Foreskin keratinocyte (primary cell): ENCODE measurements at places on chromosomes 4 and X. TPM values are rescaled to one million over a fixed set of nuclear protein-coding genes. Genes with fewer than 3 reads are reported as not detected.

The TSPAN6 gene
- polyA plus RNA-seq: 14.5 and 16.2 TPM in 2 replicates

The GIMD1 gene
- polyA plus RNA-seq: not detected in 2 replicates

The FAM149A gene
- polyA plus RNA-seq: 0.39 and 0.50 TPM in 2 replicates

The MAGEA2 gene
- polyA plus RNA-seq: not detected in 2 replicates

The IL2RG gene
- 0.16 and 0.17 TPM in 2 replicates for polyA plus RNA-seq

The EFHC2 gene
- 0.16 and 0.18 TPM in 2 replicates for polyA plus RNA-seq

DNA sequence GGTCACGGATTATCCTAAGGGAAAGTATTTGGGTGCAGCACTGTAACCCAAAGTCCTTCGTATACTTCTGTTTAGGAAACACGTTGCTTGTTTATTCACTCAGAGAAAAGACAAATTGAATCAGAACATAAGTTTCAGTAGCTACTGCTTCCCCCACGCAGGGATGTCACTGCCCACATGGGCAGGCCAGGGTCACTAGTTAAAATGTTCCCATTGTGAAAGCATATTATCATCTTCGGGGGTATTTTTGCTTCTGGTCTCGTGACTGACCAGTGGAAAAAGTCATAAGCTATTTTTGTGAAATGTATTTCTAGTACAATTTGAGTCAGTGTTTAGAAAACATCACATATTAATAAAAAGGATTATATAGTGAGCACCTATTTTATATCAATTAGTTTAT, 377.8 kb downstream of the PCDH7 start:
- no peak for DNase-seq

GRCh38 chrX:11409957-11410356, 116.7 kb downstream of the AMELX start:
- no peak for DNase-seq

DNA sequence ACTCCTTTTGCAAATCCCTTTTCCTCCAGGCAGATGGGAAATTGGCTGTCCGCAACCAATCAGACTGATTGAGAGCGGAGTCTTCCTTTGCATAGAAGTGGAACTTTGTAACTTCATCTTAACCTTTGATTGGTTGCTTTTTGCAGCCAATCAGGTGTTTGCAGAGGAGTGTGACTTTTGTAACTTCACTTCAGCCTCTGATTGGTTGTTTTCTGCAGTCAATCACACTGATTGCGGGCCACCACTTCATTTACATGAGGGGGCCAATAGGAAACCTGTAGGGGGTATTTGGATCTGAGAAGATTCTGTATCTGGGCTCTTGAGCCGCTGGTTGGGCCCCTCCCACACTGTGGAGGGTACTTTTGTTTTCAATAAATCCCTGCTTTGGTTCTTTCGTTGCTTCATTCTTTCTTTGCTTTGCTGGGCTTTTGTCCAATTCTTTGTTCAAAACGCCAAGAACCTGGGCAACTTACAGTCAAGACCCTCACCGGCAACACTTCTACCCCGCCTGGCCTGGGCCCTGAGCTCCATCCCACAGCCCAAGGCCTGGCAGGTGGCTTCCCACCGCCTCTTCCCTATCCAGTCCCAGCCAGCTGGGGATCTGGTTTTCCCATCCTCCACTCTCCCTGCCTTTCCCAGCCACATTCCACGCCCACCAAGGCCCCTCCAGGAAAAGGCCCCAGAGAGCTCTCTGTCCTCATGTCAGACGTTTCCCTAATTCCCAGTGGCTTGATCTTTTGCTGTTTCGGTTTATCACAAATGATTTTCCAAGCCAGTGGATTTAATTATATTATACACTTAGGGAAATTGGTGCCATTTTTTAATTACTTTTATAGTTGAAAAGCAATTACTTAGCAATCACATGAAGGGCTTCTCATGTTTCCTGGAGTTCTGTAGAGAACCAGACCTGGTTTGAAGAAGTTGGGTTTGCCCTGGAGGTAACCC, 110.2 kb upstream of the STX18 start:
- no peak for DNase-seq

DNA sequence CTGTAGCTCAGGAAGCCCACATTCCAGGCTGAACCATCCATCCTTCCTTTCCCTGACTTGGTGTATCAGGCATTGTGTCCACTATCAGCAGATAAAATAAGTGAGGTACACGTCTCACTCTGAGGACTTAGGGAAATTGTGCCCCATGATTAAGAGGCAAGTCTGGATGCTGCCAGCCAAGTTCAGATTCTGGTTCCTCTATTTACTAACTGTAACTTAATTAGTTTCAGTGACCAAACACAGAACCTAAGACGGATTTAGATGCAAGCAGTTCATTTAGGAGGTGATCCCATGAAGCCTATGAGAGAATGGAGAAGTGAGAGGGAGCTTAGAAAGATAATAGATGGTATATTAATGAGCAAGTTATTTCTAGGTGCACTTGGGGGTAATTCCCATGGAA, 56.6 kb upstream of the PACRGL start:
- no peak for DNase-seq

- no peak for DNase-seq
Observed at GRCh38 chr4:120691536-120691935, 231.0 kb downstream of the PRDM5 start.

- DNase-seq: no peak
Observed at GRCh38 chrX:131795442-131796229, 227.5 kb upstream of the STK26 start.

DNA sequence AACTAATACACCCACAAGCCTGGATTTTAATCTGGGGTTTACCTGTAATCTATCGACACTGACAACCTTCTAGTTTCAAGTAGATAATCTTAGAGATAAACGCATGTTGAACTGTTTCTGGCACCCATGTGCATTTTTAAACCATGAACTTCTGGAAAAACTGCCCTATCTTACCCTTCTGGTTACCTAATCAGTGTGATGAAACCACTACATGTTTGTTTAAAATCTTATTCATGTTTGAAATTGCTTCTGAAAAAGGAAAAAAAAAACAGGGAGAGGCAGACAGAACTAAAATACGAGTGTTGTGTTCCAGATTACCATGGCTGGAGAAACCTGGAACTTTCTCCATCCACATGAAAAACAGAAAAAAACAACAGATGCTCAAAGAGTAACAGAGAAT, 139.3 kb downstream of the MID1IP1 start:
- no peak for DNase-seq

DNA sequence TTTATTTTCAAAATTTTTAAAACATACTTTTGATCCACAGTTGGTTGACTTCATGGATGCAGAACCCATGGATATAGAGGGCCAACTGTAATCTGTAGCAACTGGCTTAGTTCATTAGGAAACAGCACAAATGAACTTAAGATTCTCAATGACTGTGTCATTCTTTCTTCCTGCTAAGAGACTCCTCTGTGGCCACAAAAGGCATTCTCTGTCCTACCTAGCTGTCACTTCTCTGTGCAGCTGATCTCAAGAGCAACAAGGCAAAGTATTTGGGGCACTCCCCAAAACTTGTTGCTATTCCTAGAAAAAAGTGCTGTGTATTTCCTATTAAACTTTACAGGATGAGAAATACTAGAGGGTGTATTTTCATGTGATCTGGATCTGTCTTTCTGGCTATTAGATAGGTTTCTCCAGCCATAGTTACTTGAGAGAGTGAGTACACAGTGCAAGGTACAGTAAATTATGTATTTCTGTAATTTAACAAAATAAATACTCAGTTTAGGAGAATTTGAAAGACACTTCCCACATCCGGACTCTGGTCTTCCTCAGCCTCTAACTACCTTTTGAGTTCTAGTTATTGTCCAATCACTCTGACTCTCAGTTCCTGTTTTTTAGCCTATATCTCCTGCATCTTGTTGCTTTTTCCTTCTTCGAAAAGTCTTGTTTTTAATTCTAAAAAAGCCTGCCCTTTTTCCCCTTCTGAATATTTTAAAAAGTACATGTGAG, 21.8 kb downstream of the TLR2 start:
- no peak for DNase-seq

GRCh38 chr4:101232074-101232776, 115.1 kb downstream of the PPP3CA start:
- DNase-seq: peak; percentile 87

- no peak for DNase-seq
Observed at GRCh38 chr4:176359590-176359989, 39.8 kb downstream of the SPCS3 start.

- DNase-seq: no peak
Observed at GRCh38 chrX:13938051-13938828, 91.5 kb downstream of the GEMIN8 start.

GRCh38 chr4:33802578-33802977, 2441.7 kb downstream of the ARAP2 start:
- DNase-seq: no peak

GRCh38 chr4:797066-797465, 28.9 kb downstream of the CPLX1 start:
- DNase-seq: no peak

DNA sequence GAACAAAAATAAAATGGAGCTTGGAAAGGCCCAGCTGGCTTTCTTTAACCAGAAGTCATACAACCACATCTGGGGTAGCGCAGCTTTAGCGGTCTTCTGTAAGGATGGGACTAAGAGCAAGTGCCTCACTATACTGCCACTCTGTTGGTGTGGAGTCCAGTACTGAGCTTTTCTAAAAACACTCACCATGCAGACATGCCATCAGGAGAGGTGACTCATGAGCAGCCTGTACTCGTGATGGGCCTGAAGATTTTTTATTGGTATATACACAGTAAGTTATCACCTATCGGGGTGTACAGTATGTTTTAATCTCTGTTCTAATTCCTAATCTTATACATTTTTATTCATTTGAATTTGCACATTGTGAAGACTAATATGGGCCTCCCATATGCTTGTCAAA, 9.6 kb downstream of the PPP3CA start:
- peak; percentile 59 for DNase-seq

- no peak for DNase-seq
Observed at GRCh38 chr4:82839624-82840023, 41.0 kb upstream of the SCD5 start.

- no peak for DNase-seq
Observed at GRCh38 chrX:28487818-28488217, 99.4 kb upstream of the IL1RAPL1 start.

DNA sequence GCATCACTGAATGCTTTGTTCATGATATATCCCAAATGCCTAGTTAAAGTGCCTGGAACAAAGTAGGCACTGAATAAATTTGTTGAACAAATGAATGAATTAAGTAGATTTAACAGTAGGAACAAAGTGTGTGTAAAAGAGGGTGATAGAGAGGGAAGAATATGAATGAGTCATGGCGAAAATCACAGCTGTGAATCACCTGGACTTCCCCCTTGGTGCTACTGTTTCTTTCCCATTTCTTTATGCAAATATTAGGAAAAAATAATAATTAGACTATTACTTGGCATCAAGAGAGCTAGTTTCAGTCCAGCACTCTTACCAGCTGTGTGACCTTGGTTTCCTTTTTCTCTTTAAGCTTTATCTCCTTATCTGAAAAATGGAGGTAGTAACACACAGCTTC, 9.2 kb downstream of the SPIN3 start:
- DNase-seq: no peak

GRCh38 chrX:55593296-55593695, 29.9 kb upstream of the FOXR2 start:
- DNase-seq: no peak

- DNase-seq: peak; percentile 1
Observed at GRCh38 chrX:152038804-152039203, 64.3 kb upstream of the GABRE start.
